IMR-90 (cell line): ENCODE measurements at places on chromosomes 5 and 9. TPM values are rescaled to one million over a fixed set of nuclear protein-coding genes. Genes with fewer than 3 reads are reported as not detected.
A peak's percentile ranks its signal among the peaks of the same experiment; 100 is the strongest.

- no peak for DNase-seq
Measured at GRCh38 chr5:54766748-54767147, 218.6 kb downstream of the ESM1 start.

DNA sequence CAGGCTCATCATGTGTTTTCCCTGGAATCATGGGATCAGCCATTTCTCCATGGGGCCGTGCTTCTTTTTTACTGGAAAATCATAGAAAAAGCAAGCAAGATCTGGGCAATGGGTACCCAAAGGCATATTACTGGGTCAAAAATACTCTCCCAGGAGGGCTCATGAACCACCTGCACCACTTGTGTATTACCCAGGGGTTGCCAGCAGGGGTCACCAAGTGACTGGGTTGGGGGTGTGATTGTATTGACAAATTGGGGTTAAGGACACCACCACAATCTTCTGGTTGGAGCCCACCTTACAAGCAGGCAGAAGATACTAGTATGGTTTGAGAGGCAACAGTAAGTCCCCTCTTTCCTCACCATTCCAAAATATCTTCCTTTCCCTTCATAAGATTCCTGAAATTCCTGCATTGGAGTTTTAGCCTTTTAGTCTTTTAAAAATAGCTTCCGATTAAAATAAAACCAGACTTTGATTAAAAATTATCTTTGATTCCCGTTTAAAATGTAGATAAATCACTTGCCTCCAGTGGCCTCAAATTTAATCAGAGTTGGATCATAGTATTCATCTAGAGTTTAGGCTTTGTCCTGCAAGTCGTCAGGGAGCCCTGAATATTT lies 603.3 kb downstream of the KIF4B start:
- DNase-seq: no peak

DNA sequence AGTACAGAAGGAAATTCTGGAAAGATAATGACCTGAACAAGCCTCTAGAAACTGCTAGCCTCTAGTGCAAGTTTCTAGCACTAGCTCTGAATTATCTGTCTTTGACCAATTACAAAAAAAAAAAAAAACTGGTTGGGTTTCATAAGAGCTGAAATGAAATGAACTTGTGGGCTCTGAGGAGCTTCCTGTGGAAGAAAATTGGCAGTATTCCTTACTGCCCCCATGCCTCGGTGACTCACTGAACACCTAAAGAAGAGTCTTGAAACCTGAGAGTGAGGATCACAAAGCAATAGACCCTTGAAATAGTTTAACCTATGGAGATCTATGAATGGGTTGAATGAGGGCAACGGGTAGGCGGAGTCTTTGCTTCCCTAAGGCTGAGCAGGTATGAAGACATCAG lies 263.6 kb upstream of the RASA1 start:
- DNase-seq: peak; percentile 8

- DNase-seq: no peak
Measured at GRCh38 chr9:36778682-36779081, 206.0 kb downstream of the MELK start.

- DNase-seq: no peak
Measured at GRCh38 chr9:132299221-132299620, 55.6 kb downstream of the SETX start.

DNA sequence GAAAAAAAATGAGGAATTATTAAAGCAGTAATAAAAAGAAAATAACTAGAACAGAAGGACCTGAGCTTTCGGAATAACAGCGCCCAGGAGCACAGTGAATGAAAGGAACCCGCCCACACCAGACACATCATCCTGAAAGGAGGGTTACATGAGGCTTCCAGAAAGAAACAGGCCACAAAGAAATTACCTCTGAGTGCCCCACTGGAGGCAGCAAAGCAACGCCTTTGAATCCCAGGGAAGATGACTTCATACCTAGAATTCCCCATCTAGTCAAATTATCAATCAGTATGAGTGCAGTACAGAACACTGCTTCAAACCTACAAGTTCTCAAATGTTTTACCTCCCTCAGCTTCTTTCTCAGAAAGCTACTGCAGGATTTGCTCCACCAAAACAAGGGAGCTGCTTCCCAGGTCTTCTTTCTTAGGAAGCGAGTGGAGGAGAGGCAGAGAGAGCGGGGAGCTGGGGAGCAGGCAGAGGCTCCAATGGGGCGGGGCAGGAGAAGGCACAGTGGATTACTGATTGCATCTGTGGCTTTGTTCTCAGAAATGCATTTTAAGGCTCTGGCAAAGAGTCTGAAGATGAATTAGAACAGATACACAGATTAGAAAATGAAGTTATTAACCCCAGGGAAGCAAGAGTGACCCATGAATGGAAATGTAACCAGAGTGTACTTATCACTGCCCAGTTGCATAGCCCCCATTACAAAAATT lies 87.1 kb downstream of the SEMA4D start:
- DNase-seq: no peak

GRCh38 chr5:179221196-179221876 lies 123.9 kb downstream of the ADAMTS2 start:
- DNase-seq: no peak

GRCh38 chr9:108933231-108933717 lies 650 bp downstream of the ELP1 start:
- peak; percentile 40 for DNase-seq

DNA sequence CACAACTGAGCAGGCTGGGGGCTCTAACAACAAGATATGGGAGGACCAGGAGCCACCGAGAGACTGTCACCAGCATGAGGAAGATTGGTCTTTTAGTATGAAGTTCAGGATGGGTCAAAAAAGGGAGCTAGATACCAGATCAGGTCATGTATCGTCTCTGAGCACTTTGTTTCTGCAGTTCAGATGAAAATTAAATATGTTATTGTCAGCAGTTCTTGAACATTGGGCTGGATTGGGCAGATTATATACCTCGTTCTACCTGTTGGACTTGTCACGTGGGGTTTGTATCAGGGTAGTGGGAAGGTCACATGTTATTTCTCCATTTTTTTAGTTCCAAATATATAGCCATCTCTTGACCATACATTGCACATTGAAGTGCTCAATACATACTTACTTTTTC lies 47.3 kb downstream of the RCL1 start:
- no peak for DNase-seq

- DNase-seq: no peak
Measured at GRCh38 chr5:145683431-145683830, 151.7 kb downstream of the PRELID2 start.

GRCh38 chr5:108148715-108149139 lies 233.2 kb downstream of the FBXL17 start:
- DNase-seq: peak; percentile 35

GRCh38 chr9:18253950-18254349 lies 220.0 kb upstream of the ADAMTSL1 start:
- DNase-seq: no peak

- DNase-seq: no peak
Measured at GRCh38 chr9:76415731-76416130, 21.5 kb upstream of the RFK start.

The SPACA9 gene
- total RNA-seq: 0.90 and 1.1 TPM in 2 replicates

The GRM6 gene
- not detected in 2 replicates for total RNA-seq

The PLAC8L1 gene
- total RNA-seq: not detected in 2 replicates

The CCL28 gene
- under 0.01 TPM in 2 replicates for total RNA-seq

The MSX2 gene
- total RNA-seq: 1.9 and 2.2 TPM in 2 replicates

The BHMT2 gene
- total RNA-seq: 0.36 and 0.56 TPM in 2 replicates
